ENCODE measurements at places on chromosomes 6 and 20. TPM values are rescaled to one million over a fixed set of nuclear protein-coding genes. Genes with fewer than 3 reads are reported as not detected.

- peak; percentile 78 for DNase-seq
Observed at GRCh38 chr6:33126101-33126714, 50.4 kb downstream of the HLA-DPB1 start.

The SIRPG gene
- total RNA-seq, result 112 TPM

GRCh38 chr6:147577488-147577887 lies 69.0 kb downstream of the SAMD5 start:
- DNase-seq, result no peak

GRCh38 chr6:165571068-165571682 lies 91.9 kb downstream of the PDE10A start:
- no peak for DNase-seq

The TAB2 gene
- 115 TPM for total RNA-seq

The LY6G6C gene
- not detected for total RNA-seq

DNA sequence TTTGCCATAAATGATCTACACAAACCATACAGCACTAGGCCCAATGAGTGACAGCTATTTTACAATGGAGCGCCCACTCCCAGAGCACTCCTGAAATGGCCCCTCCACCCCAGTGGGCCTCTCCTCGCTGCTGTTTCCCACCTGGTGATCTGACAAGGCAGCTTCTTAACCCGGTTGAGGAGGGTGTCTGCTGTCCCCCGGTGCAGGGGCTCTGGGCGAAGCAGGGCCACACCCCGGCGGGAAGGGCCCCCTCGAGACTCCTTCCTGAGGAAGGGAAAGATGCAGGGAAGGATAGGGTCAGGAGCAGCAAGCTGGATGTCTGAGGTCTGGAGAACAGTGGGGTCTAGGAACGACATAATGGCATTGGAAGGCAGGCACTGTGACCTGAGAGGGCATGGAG lies 10.2 kb downstream of the ABHD16A start:
- no peak for DNase-seq

DNA sequence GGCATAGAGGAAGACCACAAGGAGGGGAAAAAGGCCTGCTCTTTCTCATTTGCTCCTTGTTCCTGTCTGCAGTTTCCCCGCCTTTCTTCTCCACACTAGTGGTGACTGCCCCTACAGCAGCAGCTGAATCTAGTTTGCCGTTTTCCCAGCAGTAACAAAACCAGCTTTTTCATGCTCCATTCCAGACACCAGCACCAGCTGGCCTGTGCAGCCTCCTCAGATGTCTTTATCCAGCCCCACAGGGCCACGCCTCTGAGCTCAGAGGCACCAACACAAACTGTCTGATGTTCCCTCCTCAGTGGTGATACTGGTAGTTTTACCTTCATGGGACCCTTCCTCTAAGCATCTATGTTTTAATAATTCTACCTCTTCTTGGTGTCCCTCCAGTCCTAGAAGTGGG lies 70.4 kb upstream of the SLC24A3 start:
- no peak for DNase-seq

The BTN1A1 gene
- total RNA-seq, result not detected

GRCh38 chr6:126657561-126658175 lies 317.8 kb downstream of the CENPW start:
- DNase-seq, result no peak

- no peak for DNase-seq
Observed at GRCh38 chr20:48729538-48729937, 98.3 kb downstream of the PREX1 start.

The OR12D3 gene
- total RNA-seq, result not detected

The PLEKHG1 gene
- total RNA-seq, result 1.8 TPM

DNA sequence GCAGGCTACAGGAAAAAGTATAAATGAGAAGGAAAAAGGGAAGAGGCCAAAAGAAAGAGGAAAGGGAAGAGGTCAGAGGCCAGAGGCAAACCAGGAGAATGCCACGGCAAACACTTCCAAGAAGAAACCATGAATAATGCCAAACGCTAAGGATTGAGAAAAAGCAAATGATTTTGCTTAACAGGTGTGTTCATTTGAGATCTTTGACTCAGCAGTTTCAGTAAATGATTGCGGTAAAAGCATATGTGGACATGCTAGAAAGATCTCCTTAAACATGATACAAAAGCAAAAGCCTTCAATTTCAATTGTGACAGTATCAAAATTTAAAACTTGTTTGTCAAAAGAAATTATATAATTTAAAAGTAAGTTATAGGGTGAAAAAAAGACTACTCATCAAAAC lies 70.6 kb downstream of the UBE3D start:
- DNase-seq, result no peak

- peak; percentile 55 for DNase-seq
Observed at GRCh38 chr6:2196079-2196679, 49.2 kb downstream of the GMDS start.

DNA sequence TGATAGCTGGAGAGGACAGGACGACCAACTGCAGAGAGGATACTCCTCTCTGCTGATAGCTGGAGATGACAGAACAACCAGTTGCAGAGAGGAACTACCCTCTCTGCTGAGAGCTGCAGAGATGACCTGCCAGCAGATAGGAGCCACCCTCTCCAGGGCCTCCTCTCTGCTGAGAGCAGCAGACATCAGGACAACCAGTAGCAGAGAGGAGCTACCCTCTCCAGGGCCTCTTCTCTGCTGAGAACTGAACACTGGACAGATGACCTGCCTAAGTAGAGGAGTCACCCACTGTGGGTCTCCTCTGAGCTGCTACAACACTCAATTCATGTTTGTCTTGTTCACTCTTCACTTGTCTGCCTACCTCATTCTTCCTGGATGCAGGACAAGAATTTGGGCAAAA lies 27.3 kb upstream of the ZBTB24 start:
- DNase-seq, result no peak

DNA sequence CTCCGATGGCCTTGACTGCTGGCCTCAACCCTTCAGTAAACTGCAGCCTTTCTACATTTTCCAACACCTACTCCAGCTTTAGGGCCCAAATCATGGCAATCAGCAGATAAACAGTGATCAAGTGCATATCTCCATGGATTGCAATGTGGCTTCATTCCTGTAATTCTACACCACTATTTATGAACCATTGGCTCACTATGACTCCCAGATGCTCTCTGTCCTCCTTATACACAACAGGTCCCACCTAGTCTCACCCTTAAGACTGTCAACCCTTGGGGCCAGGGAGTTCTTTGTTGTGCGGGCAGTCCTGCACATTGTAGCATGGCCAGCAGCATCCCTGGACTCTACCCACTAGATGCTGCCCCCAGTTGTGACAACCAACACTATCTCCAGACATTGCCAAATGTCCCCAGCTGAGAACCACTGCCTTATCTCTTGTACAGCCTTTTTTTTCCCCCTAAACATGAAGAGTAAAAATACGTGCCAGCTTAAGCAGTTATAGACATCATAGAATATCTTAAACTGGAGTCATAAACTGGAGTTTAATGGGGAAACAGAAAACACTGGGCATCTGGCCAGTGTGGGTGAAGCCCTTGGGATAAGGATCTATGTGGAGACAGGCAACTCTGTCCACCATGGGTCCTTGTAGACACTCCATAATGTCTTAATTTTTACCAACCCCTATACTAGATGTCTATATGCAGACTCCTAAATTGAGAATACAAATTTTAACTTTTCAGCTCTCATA lies 21.1 kb downstream of the MRPL14 start:
- DNase-seq, result no peak

- no peak for DNase-seq
Observed at GRCh38 chr20:10436053-10436699, 1.1 kb downstream of the SLX4IP start.

DNA sequence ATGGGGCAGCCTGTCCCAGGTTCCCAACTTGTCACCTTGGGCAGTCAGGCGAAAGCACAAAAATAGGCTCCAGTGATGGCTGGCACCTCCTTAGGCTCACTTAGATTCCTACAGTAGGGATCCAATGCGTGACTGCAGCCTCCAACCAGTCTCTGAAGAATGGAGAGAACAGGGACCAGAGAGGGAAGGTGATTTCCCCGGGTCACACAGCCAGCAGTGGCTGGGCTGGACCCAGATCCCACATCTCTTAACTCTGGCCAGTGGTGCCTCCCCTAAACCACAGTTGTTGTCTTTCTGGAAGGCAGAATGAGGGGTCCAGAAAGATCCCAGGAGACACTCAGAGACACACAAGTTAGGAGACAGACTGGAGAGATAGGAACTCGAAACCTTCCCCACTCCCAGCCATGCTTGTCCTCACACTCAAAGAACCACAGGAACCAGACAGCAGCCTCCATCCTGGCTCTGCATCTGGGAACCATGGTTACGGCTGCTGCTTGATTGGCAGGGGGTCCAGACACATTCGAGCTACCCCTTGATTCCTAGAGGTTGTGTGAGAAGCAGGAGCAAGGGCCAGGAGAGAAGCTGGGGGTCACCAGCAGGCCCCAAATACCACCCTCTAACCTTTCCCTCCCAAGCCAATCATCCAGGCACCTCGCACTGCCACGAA lies 33.1 kb upstream of the SIRPA start:
- no peak for DNase-seq

DNA sequence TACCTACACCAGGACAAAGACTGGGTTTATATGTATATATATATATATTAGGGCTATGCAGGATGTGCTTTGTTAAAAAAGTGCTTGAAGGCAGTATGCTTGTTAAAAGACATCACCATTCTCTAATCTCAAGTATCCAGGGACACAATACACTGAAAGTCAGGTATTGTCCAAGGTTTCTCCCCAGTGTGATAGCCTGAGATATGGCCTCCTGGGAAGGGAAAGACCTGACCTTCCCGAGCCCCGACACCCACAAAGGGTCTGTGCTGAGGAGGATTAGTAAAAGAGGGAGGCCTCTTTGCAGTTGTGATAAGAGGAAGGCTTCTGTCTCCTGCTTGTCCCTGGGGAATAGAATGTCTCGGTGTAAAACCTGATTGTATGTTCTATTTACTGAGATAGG lies 156.9 kb downstream of the GPX5 start:
- DNase-seq, result no peak

The EFCAB8 gene
- 1.5 TPM for total RNA-seq

The EPM2A gene
- 6.3 TPM for total RNA-seq

The CGA gene
- not detected for total RNA-seq

The GHRH gene
- not detected for total RNA-seq

- DNase-seq, result no peak
Observed at GRCh38 chr6:149872233-149872632, 8.1 kb upstream of the LRP11 start.

GRCh38 chr20:24949756-24950127 lies 673 bp downstream of the CST7 start:
- peak; percentile 53 for DNase-seq

DNA sequence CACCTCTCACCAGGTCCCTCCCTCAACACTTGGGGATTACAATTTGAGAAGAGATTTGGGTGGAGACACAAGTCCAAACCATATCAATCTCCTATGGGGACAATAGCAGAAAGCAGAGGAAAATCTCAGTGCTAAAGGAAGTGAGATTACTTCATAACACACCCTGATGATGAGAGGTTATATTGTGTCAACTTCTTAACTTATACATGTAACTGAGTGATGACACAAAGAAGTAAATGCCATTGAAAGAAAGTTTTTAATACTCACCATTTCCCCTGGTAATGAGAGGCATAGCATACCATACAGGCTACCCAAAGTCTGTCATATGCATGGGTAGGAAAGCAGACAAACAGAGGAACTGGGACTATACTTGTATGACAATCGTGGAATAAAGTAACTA lies 137.2 kb downstream of the MMUT start:
- DNase-seq, result no peak

GRCh38 chr6:5174756-5175549 lies 85.8 kb downstream of the LYRM4 start:
- peak; percentile 42 for DNase-seq

GRCh38 chr20:13800728-13801134 lies 15.9 kb downstream of the NDUFAF5 start:
- no peak for DNase-seq

- DNase-seq, result no peak
Observed at GRCh38 chr6:7264686-7265384, 48.2 kb downstream of the SSR1 start.

DNA sequence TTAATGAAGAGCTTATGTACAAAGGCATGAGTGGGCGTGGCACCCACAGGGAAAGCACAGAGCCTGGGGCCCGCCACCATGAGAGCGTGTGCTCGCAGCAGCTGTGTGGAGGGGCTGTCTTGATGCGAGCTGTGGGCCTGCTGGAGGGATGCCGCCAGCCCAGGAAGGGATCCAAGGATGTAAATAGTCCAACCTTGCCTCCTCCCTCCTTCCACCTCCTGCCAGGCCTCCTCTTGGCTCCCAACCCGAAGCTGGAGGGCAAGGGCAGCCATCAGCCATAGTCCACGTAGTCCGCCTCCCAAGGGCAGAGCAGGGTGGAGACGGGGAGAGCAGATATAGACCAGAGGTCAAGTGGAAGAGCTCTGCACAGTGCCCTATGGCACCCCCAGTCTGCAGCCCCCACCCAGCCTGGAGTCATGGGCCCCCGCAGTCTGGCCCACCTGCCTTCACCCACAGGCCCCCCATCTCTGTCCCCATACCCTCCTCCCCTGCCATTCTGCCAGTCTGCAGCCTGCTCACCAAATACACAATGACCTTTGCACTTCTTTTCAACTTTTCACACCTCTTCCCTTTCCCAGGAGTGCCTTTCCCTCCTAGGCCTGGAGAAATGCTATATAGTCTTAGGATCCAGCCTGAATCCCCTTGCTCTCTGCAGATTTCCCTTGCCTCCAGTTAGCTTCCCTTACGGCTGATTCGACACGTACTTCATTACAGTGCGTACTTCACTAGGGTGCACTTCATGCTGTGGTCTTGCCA lies 77.1 kb downstream of the SHLD1 start:
- no peak for DNase-seq

GRCh38 chr6:79551401-79551800 lies 14.2 kb upstream of the LCA5 start:
- DNase-seq, result no peak

The RAB44 gene
- not detected for total RNA-seq

- no peak for DNase-seq
Observed at GRCh38 chr6:36713846-36714245, 16.2 kb downstream of the RAB44 start.

DNA sequence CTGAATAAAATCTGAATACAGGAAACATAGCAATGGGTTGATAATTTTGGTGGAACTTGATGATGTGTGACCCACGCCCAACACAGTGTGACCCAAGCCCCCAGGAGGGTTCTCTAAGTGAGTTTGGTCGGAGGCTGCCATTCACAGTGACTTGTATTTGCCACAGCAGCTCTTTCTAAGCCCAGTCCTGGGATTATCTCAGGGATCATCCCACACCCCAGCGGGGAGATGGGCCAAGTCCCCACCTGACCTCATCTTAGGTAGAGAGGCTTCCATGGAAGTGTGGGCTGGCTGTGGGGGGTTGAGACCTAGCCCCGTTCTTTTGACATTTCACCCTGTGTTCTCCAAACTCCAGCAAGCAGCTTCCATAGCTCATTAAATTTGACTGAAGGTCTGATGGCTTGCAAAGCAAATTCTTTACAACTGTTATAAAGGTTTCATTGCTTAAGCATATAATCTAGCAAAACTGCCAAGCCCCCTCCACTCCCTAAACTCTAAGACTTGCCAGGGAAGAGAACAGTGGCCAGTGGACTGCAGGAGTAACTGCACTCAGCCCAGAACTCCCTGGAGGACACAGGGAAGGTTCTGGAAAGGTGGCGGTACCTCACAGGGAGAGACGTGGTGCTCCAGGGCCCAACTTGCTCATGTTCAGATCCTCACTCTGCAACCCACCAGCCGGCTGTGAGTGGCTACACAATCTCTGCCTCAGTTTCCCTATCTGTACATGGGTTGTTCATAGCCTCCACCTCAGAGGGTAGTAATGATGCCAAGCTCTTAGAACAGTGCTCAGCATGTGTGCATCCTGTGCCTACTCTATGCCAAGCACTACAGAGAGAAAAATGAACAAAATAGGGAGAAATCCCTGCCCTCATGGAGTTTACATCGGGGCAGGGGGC lies 1.0 kb upstream of the PCK1 start:
- no peak for DNase-seq

- DNase-seq, result no peak
Observed at GRCh38 chr6:63352069-63352543, 32.3 kb upstream of the LGSN start.

The BMP6 gene
- not detected for total RNA-seq

Data from activated CD8-positive, alpha-beta T cell treated with anti-CD3 and anti-CD28 coated beads, Interleukin-2, amount 10 ng/mL, durations not matched to agents 7 days and 5 days (primary cell).